ENCODE measurements at places on chromosomes 1 and 21. TPM values are rescaled to one million over a fixed set of nuclear protein-coding genes. Genes with fewer than 3 reads are reported as not detected.

ZBTB7B gene
- total RNA-seq, result 19.2 TPM

- no peak for DNase-seq
Observed at GRCh38 chr1:116754198-116754977, at the start of gene CD2. Gene CD2 (plus strand): TSS chr1:116754430. CDS start chr1:116754493, 63 bp downstream.

- no peak for DNase-seq
Observed at GRCh38 chr1:15258833-15259621, 12.0 kb downstream of the FHAD1 start.

DNA sequence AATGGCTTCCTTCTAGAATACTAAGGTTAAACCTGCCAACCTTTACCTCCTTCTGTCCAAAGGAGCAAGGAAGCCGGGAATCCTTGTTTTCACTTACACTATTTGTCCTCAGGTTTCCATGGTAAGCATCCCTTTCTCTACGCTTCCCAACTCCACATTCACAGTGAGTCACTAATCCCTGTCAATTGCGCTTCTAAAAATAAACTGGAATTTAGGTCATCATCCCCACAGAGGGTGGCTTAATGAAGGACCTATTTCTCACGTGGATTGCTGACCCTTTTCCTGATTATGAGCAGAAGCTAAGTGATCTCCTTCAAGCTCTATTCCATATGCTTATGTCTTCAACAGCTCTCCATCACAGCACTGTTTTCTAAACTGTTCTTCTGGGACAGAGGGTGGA lies 39.9 kb upstream of the ABCA4 start:
- no peak for DNase-seq

PRDM2 gene
- total RNA-seq, result 99.4 TPM

DNA sequence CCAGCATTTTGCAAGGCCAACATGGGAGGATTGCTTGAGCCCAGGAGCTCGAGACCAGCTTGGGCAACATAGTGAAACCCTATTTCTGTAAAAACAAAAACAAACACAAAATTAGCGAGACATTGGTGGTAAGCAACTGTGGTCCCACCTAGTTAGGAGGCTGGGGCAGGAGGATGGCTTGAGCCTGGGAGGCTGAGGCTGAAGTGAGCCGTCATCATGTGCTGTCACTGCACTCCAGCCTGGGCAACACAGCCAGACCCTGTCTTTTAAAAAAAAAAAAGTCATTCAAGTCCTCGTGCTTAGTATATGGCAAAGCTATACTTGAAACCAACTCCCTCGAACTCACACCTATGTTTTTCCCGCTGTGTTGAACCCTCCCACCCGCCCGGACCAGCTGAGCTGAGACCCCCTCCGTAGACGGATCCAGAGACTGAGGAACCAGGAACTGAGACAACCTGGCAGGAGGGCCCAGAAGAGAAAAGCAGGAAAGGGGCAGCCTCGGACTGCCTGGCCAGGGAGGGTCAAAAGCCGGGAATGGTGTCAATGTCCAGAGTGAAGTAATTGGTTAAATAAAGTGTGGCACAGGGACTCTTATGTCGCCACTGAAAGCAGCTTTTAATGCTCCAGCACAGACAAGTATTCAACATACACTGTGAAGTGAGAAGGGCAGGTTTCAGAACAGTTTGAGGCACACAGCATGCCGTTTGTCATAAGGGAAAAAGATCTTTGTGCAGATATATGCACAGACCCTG lies 32.8 kb upstream of the CASZ1 start:
- DNase-seq, result no peak

- DNase-seq, result peak; percentile 63
Observed at GRCh38 chr1:209937996-209938959, at the start of gene SYT14. Gene SYT14 (plus strand): TSS chr1:209938217. CDS start chr1:209938265, 48 bp downstream.

DNA sequence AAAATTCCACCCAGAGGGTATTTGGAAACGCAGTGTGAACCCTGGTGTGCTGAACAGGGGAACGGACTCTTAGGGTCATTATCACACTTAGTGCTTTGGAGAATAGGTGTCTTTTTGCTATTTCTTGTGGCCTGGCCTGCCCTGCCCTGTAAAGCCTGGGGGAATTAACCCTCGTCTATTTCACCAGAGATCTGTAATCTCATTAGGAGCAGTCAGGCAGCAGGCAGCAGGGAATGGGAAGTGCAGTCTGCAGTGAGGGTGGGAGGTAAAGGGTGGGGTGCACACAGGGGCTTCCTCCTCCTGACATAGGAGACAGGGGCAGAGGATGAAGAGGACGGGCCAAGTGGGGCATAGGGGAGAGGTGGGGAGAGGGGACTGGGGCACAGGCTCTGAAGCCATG lies 1.1 kb upstream of the SLC1A7 start:
- DNase-seq, result no peak

Data from dorsolateral prefrontal cortex (tissue), 122 donors.